ENCODE measurements at places on chromosomes 1 and 21. TPM values are rescaled to one million over a fixed set of nuclear protein-coding genes. Genes with fewer than 3 reads are reported as not detected.

The ACTA1 gene
- not detected for total RNA-seq

The ADGRL2 gene
- total RNA-seq, result 34.2 TPM

The HTR1D gene
- 3.5 TPM for total RNA-seq

The CD247 gene
- total RNA-seq, result 0.44 TPM

DNA sequence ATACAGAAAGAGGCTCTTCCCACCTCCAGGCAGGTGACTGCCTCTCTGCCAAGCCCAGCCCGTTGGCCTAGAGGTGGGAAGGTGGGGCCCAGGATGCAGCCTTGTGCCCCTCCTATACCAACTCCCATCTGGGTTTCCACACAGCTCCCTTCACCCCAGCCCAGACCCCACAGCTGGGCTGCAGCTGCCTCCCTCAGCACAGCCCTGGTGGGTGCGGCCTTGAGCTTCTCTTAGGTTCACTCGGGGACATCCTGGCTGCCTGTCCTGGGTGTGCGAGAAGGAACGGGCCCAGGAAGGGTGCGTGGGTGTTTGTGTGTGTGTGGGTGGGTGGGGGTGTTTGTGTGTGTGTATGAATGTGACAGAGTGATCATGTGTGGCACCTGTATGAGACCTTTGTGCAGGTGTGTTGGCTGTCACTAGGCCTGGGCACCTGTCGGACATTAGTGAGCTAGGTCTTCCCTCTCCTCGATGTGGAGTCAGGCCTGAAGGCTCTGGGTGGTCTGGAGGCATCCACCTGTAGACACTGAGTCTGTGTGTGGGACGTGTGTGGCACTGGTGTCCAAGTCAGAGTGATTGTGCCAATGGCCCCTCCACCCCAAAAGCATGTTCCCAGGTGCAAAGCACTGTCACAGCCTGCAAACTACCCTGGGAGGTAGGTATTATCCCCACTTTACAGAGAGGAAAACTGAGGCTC, 30.7 kb downstream of the FOXO6 start:
- no peak for DNase-seq

- DNase-seq, result no peak
These were observed 16.7 kb downstream of the FMO3 start for GRCh38 chr1:171107262-171107940.

DNA sequence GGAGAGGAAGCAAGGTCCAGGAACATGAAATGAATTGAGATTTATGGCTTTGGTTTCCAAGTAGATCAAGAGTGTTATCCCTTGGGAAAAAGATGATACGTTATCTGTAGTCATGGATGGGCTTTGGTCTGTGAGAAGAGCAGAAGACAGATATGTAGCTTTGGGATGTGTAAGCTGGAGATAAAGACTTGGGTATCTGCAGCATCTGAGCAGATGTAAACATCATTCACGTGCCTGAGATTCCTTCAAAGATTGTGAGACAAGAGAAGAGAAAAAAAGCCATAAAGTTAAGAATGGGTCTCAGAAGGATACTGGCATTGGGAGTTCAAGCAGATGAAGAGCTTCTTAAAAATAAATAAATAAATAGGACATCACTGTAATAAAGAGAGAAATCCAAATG, 217.8 kb downstream of the PTPRC start:
- DNase-seq, result no peak

GRCh38 chr1:9542430-9542829, 3.2 kb downstream of the SLC25A33 start:
- no peak for DNase-seq

GRCh38 chr1:162997499-162998285, 71.5 kb upstream of the RGS4 start:
- no peak for DNase-seq

GRCh38 chr1:167770127-167770526, 48.3 kb downstream of the MPZL1 start:
- DNase-seq, result no peak

DNA sequence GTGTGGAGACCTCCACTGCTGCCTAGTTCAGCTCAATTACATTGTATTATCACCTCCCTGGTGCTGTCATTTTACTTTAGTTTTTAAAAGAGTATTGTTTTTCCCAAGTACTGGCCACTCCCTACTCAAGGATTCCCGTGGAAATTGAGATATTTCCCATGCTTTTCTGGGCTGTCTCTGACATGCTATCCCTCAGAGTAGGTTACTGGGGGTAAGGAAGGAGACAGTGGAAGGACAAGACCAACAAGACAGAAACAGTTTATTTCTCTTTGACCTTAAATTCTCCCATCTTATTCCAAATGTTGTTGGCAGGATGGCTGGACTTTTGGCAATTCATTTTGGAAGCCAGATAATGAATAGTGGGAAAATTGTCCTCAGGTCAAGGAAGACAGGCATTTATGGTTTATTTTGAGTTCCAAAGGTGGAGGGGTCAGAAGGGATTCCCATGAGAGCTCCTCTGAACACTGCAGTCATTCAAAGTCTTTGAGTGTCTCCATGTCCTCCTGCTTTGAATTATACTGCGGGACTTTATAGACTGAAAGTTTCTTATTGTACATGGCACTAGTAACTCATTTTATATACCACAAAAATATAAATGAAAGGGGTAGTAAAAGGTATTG, 20.3 kb downstream of the RGS5 start:
- DNase-seq, result no peak

All from Panc1 (cell line).